Stimulated activated CD8-positive, alpha-beta memory T cell treated with anti-CD3 and anti-CD28 coated beads, Interleukin-2, amount 100 ng/mL, for 48 hours (primary cell): ENCODE measurements at places on chromosomes 5 and 9.

GRCh38 chr5:157285310-157286035 is 19.6 kb downstream of the CYFIP2 start:
- DNase-seq: no peak

DNA sequence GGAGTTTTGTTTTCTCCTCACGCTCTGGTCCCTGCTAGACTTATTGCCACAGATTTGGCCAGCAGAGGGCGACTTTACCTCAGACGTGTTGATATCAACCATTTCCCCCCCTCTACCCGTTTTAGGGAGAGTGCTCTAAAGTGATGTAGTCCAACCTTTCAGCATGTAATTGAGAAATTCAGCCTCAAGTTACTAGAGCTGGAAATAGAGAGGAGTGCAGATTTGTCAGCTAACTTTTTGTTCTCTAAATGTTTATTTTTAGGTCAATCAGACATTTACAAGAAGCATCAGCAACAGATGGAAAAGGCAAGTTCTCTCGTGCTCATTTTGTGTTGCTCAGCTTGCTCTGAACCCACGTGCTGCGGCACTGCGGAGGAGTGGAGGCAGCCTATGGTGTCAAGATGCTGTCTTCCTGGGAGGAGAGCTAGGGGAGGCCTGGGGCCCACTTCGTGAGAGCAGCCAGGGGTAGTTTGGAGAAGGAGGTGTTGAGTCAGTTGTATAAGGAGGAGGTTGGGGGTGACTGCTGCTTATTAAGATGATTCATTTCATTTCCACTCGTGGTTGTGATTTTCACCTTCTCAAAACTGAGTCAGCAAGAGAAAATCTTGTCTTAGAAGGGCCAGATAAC is 53.6 kb downstream of the GPR107 start:
- DNase-seq: peak; percentile 76

DNA sequence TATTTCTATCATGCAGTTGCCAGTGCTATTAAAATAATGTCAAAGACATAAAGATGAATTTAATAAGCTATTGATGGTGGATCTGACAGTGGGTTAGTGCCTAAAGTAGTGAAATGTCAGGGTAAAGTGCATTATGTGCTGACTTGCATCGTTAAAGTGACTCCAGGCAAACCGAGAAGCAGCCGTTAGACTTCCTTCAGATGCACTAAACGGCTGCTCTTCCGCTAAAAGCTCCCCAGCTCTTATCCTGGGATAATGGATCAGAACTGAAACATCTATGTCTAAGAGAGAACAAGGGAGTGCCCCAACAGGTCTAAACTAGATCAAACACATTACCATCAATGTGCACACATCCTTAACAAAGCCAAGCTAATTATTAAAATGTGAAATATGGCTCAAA is 468.2 kb downstream of the NTRK2 start:
- DNase-seq: no peak

- no peak for DNase-seq
These were observed 45.8 kb upstream of the GRAMD2B start for GRCh38 chr5:126377424-126377823.

DNA sequence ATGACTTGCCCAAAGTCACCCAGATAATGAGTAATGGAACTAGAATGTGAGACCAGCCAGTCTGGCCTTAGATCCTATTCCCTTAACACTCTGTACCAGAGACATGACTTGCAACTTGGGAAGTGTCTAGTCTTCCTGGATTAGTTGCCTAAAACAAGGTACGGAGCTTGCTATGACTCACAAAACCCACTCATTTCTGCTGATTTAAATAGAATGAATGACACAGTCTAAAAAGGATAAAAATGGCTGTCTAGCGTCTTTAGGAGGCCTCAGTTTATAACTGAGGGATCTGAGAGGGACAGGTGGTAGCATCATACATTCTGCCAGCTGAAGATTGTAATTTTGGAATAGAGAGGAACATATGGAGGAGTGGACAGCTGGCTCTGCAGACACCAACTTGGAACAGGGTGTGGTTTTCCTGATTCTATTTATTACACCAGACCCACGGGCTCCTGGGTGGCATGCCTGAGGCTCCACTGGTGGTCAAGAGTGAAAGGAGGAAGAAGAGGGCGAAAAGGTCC is 62.7 kb downstream of the ABLIM3 start:
- no peak for DNase-seq

DNA sequence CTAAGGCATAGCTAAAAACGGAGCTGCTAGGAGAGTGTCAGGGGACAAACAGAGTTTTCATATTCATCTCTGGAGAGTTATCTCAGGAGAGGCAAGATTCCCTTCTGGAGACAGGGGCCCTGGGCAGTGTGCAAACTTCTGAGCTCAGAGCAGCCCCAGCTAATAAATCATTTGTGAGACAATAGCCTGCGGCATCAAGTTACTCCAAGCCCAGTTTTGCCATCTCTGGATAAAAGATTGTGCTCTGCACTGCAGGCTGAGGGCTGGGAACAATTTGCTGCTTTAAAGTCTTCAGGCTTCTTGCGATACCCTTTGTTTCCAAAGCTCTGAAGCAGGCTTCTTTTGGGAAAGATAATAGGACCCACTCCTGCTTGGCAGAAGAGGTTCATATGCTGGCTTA is 164.3 kb upstream of the BRINP1 start:
- DNase-seq: no peak

- DNase-seq: no peak
These were observed 144.6 kb downstream of the MELK start for GRCh38 chr9:36717276-36717675.

DNA sequence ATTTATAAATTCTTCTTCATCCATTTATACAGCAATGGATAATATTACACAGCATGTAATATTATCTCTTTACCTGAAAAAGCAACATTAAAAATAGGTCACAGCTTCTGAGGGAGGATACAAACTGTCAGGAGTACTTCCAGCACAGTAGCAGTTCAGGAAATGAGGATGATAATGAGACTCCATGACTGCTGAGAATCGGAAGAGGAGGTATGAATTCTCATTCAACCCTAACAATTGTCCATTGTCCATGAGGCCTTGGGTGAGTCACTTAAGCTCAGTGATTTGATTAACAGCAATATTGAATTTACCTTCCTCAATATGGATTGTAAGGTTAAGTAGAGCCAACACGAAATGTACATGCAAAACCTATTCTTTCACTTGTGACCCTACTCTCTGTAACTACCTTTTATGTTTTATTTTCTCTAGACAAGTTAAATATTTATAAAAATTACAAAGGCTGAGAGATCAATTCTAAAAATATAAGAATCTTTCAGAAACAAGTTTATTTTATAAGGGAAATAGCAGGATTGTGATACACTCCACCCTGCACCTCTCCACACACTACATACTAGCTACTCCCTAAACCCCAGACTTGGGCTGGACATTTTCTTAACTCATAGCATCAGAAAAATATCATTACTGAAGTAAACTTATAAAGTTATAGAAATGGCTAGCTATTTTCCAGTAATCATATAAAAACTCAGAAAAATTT is 159.1 kb upstream of the ACOT12 start:
- no peak for DNase-seq

- DNase-seq: no peak
These were observed 301.9 kb downstream of the CTNND2 start for GRCh38 chr5:11602298-11602697.

DNA sequence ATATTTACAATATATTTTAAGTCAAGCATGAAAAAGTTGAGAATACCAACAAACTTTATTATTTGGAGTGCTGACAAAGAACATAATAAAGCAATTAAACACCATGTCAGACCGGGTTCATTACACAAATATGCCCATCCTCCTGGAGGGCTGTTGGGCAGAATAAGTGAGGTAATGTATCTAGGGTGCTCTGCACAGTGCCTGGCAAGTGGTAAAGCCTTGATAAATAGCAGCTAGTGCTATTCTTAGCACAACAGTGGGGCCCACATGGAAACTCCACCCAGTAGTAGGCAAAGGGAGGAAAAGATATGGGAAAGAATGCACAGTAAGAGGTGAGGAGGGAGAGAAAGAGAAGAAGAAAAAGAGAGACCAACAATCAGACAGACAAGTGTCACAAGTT is 97.7 kb downstream of the SLC1A3 start:
- DNase-seq: no peak

- DNase-seq: no peak
These were observed 320.1 kb downstream of the DEPDC1B start for GRCh38 chr5:60379907-60380306.

DNA sequence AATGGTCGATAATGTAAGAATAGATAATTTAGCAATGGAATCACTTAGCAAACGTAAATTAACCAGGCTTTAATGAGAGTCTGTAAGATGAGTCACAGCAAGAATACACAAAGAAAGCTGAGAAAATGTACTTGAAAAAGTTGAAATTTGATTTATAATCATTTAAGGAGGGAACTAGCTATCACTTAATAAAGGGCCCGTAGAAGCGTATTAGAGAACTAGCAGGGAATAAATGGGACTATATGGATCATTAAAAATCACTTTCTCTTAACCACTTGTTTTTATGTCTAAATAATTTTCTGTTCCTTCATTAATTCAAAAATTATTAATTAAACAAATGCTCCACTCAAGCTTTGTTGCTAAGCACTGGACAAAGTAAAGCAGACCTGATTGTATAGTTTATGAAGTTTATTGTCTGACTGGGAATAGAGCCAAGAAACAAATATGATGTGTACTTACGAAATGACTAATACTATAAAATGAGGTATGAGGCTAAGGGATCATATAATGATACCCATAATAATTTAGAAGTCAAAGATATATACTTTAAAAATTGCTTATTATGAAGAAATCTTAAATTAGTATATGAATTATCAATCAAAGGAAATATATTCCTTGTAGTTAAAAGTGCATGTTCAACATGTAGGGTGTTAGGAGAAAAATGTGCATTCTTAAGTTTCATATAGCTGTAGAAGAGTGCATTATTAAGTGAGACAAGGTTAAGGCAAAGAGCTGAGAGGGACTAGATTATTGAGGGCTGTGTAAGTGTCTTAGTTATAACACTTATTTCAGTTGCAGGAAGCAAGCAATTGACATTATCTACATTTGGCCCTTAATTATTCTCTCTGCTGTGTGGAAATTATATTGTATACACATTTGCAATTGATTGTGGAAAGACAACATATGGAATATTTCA is 196.8 kb downstream of the PRDM9 start:
- no peak for DNase-seq

GRCh38 chr5:140362875-140363630 is 3.1 kb downstream of the SLC4A9 start:
- DNase-seq: peak; percentile 78

- DNase-seq: no peak
These were observed 138.0 kb upstream of the KCNN2 start for GRCh38 chr5:114223866-114224265.

- DNase-seq: no peak
These were observed 342.2 kb downstream of the TRIM32 start for GRCh38 chr9:117029341-117029740.

DNA sequence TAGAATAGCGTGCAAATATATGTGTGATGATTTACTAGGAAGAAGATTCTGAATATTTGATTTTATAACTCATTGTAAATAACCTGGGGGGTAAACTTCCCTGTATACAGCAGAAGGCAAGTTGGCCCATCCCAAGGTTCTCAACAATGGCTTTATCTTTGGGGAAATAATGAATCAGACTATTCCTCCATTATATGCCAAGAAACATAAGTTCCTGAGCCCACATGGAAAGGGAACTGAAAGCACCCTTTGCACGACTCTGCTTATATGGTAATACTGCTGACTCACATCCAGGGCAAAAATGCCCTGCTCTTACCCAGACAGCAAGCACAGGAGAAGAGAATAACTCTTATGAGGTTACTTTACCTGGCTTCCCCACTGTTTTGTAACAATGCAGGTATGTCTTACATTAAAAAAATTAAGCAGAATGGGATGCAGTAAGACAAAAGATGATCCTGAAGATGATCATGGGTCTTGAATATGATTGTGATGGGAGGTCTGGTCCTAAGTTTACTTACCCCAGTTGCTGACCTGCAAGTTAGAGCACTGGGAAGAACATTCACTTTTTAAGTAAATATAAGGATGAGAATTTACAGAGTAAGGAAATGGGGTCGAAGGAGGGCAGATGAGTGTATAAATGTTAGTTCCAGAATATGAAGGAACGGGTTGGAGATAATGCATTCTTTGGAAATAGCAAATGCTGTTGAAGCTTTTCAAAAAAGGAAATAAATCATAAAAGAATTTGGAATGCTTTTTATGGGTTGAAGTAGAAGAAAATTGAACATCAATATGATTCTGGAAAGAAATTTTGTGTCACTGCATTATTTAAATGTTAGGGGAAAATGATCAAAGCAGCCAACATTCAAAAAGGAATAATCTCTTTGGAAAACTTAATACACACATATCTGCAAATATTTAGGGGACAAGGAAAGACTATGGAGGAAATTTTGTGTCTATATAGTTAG is 428.4 kb upstream of the MPDZ start:
- DNase-seq: no peak

DNA sequence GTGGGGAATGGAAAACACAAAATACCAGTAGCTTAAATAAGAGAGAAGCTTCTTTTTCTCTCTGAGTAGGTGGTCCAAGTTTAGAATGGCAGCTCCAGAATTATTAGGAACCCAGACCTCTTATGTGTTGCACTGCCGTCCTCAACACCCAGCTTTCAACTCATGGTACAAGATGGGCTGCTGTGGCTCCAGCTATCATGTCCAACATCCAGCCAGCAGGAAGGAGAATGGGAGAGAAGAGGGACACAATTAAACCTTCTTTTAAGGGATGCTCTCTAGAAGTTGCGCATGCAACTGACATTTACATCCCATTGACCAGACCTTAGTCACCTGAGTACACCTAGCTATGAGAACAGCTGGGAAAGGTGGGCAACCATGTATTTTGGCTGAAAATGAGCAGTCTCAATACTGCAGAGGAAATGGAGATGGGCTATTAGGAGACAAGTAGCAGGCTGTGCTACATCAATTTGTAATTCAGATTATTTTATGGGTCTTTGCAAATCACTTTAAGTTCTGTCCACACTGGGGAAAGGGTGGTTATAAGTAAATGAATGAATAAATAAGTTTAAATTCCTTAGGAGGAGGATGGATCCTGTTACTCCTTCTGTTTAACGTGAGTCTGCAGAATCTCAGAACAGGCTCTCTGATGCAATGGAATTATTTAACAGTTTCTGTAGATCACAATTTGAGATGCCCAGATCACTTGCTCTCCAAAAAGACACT is 76.1 kb downstream of the SLC28A3 start:
- DNase-seq: no peak

GRCh38 chr9:123468541-123468940 is 112.5 kb downstream of the CRB2 start:
- no peak for DNase-seq

DNA sequence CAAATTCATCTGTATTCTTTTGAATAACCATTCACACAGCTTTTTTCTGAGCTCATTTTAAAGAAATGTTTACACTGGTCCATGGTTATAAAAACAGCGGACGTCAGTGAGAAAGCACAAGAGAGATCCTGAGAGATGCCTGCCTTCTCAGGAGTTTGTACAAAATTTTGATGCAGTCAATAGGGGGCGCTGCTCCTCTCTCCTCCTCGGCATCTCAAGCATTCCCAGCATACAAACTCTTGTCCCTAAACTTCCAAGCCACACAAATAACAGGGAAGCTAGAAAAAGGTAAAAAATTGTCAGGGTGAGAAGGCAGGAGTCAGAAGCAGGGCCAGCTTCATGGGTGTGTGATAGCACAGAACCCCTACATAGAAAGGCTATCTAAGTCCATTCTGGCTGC is 11.2 kb upstream of the CCDC152 start:
- no peak for DNase-seq

- no peak for DNase-seq
These were observed 89.1 kb upstream of the PPP2R2B start for GRCh38 chr5:146967646-146968045.
